ENCODE measurements at places on chromosomes 5 and 9. TPM values are rescaled to one million over a fixed set of nuclear protein-coding genes. Genes with fewer than 3 reads are reported as not detected.

DNA sequence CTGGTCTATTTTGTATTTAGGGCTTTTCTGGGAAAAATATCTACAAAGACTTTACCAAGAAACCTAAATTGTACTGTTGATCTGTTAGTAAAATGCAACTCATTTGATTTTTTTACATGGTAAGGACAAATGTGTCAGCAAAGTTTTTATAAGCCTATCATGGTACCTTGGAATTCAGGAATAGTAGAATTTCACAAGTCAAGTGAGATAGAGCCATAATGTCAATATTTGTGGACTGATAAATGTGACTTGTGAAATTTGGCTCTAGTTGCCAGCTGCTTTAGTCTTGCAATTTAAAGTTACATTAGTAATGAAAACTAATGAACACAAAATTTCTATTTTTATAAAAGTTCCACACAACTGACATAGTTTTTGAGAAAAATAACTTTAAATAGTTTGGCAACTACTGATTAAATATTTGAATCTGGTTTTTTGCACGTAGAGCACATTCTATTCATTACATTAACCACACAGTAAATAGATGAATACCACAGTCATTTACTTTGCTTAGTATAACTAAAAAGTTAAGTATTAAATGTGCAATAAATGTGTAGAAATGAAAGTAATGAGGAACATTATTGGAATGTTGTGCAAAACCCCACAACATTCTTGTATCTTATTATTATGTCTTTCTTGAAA, 41.2 kb upstream of the RIOK2 start:
- DNase-seq, result no peak

- no peak for DNase-seq
These were observed 1.8 kb downstream of the ISCA1 start for GRCh38 chr9:86280580-86280979.

GRCh38 chr9:82206946-82207345, 218.4 kb downstream of the SPATA31D1 start:
- DNase-seq, result no peak

DNA sequence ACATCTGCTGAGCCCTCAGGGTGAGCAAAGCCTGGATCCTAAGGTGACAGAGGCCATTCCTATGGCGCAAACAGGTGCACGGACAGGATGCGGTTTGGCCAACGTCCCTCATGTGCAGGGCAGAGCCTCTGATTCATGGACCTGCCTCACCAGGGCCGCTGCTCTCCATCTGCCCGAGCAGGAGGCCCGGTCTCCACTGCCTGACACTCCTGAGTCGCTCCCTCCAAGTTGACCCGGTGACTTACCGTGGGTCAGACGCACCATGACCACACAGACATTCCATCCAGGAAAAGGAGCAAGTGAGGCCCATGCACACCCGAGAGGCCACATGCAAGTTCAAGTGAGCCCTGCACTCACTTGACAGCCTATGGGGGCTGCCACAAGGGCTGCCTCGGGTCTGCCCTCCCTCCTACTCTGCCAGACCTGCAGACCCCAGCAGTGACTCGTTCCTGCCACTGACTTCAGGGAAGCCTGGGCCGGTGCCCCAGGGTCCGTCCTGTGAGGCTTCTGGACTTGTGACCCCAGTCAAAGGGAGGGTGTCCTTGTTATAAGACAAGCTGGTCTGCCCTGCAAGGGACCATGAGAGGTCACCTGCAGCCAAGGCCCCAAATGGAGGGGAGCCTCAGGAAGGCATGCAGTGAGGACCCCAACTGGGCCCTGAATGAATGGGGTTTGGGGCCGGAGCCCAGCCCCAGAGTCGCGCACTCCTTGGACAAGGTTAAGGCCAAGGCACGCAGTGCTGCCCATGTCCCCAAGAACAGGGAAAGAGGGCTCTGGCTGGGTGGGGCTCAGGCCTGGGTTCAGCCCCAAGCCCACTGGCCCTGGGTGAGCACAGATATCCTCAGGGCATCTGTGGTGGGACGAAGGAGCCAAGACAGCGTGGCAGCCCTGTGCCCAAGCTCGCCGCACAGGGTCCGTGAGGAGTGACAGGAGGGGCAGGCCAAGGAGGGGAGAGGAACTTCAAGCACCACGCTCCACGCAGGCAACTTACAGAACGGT, 10.1 kb downstream of the BRD3OS start:
- DNase-seq, result no peak

DNA sequence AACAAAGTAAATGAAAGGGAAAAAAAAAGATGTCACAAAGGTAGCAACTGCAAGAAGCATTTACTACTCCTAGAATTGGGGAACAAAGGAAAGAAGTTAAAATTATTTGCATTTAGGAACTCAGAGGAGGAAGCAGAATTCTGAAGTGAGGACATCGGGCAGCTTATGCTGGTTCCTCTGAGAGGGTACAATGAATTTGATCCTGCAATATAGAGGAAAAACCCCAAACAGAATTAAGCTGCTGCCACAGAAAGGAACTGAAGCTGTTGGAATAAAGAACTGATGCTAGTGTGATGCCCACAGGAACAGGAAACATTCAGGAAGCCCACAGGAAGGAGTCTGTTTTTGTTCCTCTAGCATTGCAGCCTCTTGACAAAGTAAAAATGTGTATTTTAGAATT, 22.3 kb upstream of the TBCA start:
- no peak for DNase-seq

DNA sequence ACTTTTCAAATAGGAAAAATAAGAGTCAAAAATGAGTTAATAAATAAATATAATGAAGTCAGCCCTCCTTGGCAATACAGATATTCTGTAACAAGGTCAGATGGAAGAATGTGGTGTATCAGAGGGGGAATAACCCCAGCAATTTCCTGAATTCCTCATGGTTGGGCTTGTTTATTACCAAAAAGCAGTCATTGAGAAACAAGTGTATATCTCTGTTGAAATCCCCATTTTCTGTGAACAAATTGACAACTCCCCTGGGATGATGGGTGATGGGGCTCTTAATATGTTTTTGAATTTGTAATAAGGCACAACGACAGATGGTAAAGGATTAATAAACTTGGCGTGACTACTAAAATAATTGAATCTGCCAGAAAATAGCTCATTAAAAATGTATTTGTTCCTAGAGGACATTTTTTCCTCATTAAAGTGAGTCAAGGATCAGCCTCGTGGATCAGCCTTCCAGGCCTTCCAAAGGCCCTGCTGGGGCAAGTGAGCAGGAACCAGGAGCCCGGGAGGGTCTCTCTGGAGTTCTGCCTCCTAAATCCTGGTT, 34.2 kb downstream of the THBS4 start:
- no peak for DNase-seq

GRCh38 chr5:102764381-102765004, 9.4 kb downstream of the PAM start:
- DNase-seq, result no peak

DNA sequence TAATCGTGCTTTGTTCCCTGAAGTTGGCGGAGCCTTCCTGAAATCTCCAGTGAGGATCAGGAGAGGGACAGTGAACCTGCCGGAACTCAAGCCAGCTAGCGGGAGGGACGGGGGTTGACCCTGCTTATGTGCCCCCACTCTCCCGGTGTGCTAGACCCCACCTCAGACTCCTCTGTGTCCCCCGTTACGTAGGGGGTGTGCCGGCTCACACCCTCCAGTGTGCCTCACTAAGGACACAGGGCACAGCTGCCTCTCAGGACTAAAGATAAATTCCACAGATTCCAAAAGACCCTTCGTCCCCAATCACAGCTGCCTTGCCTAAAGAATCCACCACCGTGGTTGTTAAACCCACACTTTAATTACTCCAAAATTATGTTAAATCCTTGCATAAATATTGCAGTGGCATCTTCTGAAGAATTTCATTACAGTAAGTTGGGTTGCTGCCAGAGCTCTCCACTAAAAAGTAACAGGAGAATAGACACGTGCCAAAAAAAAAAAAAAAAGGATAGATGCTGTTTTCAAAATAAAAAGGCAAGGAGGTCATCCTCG, 73.7 kb downstream of the GTF3C4 start:
- no peak for DNase-seq

GRCh38 chr9:8224381-8224801, 424.8 kb upstream of the DMAC1 start:
- no peak for DNase-seq

GRCh38 chr5:158451203-158451992, 592.5 kb upstream of the CLINT1 start:
- no peak for DNase-seq

GRCh38 chr9:81390792-81391456, 298.4 kb downstream of the TLE1 start:
- DNase-seq, result no peak

- no peak for DNase-seq
These were observed 103.3 kb upstream of the RASA1 start for GRCh38 chr5:87164409-87164808.

GRCh38 chr5:64947031-64947430, 178.3 kb downstream of the CWC27 start:
- peak; percentile 24 for DNase-seq

DNA sequence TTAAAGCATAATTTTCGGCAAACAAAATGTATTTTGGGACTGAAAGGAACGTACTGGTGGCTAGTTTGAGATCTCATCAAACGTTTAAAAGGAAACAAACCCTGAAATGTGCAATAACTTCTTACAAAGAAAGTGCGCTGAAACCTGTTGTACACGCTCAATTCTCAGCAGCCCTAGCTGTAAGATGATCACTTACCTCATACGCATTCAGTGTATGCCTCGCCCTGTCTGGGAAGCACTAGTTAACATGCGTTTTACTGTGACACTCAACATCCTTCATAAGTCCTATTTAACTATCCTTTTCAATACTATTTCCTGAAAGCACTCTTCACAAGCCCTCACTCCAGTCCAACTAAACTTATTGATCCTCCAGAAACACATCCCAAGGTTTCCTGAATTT, 485.0 kb upstream of the EDIL3 start:
- DNase-seq, result no peak

DNA sequence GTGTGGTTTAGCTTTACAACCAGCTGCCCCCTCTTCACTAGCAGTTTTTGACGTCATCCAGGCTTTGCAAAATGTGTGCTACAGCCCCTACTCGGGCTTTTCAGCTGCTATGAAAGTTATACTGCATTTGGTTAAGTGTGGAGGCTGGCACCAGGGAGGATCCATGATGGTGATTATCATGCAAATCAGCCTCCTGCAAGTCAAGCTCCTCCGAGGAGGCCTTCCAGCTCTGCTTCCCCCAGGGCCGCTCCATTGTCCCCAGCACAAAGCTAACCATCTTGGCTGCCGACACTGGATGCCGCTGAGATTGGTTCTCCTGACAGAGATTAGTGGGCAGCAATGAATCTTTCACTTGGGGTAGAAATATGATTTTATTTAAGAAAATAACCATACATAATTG, 159.6 kb downstream of the NR2F1-AS1 start:
- no peak for DNase-seq

- no peak for DNase-seq
These were observed 186.7 kb downstream of the DCP2 start for GRCh38 chr5:113163328-113163727.

GRCh38 chr5:35316611-35317274, 86.5 kb upstream of the PRLR start:
- no peak for DNase-seq

- DNase-seq, result no peak
These were observed 8.2 kb downstream of the IL4 start for GRCh38 chr5:132681983-132682382.

GRCh38 chr9:107504585-107505455, 15.3 kb upstream of the KLF4 start:
- DNase-seq, result no peak

DNA sequence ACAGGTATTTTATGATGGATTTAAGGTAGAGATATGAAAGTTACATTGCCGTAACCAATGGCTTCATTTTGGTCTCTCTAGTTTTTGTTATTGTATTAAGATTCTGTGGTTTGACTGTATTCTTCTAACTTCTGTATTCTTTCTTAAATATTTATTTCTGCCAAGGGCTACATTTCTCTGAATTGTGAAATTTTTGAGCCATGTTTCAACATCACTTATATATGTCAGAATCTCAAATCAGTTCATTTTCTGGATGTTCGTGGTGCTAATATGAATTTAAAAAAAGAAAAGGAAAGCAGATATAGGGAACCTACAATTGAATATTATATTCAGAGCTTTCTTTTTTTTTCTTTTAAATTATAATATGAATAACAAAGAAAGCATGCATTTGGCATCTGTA, 142.7 kb downstream of the ANXA1 start:
- no peak for DNase-seq

DNA sequence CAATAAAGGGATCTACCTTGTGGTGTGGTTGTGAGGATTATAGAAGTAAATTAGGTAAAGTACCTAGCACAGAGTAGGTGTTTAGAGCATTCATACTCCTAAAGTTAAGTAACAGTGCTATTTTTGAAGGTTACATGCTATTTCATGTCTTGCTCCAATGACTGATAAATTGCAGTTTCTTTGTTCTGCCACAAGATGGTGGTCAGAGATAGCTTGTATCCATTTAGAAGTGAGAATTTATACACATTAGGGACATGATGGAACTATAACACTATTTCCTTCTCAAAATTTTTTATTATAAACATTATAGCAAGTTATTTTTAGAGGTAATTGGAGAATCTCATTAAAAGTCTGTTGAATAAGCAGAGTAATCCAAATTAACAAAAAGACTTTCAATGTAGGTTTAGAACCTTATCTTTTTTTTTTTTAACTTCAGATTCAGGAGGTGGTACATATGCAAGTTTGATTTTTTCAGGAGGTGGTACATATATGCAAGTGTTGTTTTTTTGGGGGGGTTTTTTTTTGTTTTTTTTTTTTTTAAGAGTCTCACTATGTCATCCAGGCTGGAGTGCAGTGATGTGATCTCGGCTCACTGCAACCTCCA, 17.1 kb downstream of the MTREX start:
- no peak for DNase-seq

- DNase-seq, result peak; percentile 4
These were observed 121.9 kb upstream of the GHR start for GRCh38 chr5:42301349-42301748.

The LCN9 gene
- polyA plus RNA-seq, result not detected

The GPRIN1 gene
- polyA plus RNA-seq, result 1.9 TPM

The IFNK gene
- not detected for polyA plus RNA-seq

The MYOZ3 gene
- 8.6 TPM for polyA plus RNA-seq

The SH2D3C gene
- polyA plus RNA-seq, result 19.7 TPM

The N4BP3 gene
- 5.6 TPM for polyA plus RNA-seq

The KCNV2 gene
- polyA plus RNA-seq, result 0.31 TPM

The ADAMTS6 gene
- 1.5 TPM for polyA plus RNA-seq

The SHOC1 gene
- 0.61 TPM for polyA plus RNA-seq

The SPINK5 gene
- polyA plus RNA-seq, result 0.47 TPM

The NUTM2G gene
- 0.41 TPM for polyA plus RNA-seq

The EIF4E1B gene
- 0.10 TPM for polyA plus RNA-seq
